ENCODE measurements at places on chromosomes 1 and 21.

DNA sequence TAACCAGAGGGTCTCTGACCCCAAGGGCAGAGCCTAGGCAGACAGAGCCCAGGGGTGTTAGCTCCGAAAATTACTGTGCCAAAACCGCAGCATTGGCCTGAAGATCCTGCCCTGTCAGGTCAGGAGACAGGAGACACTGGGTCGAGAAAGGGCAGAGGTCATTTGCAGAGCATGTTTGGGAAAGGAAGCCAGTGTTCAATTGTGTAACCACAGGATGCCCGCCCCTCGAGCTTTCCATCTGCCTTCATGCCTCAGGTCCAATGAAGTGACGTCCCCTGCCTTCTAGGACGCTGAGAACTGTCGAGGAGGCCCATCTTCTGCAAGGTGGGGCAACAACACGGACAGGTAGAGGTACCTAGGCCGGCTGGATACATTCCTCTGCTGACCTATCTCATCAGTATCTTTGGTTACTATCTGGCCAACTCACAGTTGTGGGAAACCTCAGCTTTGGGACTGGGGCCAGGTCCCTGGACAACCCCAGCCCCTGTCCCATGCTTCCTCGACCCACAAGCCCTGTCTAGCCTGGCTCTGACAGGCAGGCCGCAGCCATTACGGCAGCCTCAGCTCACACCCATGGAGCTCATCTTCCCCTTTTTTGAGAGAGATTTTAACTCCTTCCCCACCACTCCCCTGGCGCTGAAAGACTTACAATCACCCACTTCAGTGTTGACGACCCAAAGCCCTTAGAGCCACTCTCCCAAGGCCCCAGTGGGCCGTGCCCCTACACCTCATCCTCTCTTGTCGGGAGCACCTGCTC, 1.3 kb downstream of the ARL8A start:
- DNase-seq = no peak

GRCh38 chr1:165119086-165119485, 237.4 kb downstream of the LMX1A start:
- DNase-seq = no peak

- DNase-seq = no peak
These were observed 316.8 kb downstream of the NFIA start for GRCh38 chr1:61399199-61399598.

GRCh38 chr21:42227909-42228708, 9.2 kb downstream of the ABCG1 start:
- DNase-seq = peak; percentile 32

- no peak for DNase-seq
These were observed 425.7 kb downstream of the SIPA1L2 start for GRCh38 chr1:232204269-232204668.

GRCh38 chr1:182084487-182085316, 23.2 kb upstream of the ZNF648 start:
- no peak for DNase-seq

- peak; percentile 21 for DNase-seq
These were observed 31.0 kb downstream of the TNNT2 start for GRCh38 chr1:201346337-201346939.

GRCh38 chr1:236888126-236888525, 93.0 kb downstream of the MTR start:
- DNase-seq = no peak

GRCh38 chr1:37755290-37755689, 9.6 kb downstream of the EPHA10 start:
- no peak for DNase-seq

DNA sequence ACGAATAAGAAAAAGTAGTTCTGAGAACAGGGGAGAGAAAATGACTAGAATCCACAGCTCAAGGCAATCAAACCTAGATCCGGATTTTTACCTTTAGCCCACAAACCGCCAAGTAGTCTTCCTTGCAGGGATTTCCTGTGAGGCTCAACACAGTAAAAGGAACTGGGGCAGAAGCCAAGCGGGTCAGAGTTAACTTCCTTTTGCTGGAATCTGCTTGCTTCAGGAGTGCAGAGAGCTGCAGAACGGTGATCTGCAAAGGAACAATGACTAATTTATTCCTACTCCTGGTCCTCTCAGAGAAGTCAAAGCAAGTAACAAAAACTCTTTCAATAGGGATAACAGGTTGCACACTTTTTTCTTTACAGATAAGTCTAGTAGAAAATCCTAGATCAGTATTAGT, 53.4 kb downstream of the UBR4 start:
- no peak for DNase-seq

DNA sequence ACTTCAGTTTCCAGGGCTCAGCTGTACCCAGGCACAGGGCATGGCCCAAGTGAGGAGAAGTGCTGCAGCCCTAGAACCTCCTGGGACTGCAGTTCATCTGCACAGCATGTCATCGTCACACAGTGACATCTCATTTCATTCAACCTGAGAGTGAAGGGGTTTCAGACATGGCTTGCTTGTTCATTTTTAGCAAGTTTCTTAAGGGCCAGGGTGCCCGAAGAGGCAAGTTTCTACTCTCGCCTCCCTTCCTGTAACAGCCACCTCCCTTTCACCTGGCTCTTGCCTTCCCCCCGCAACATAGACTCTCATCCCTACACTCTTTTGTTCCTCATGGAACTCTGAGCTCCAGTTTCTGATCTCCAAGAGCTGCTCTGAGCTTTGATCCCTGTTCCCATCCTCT, 108.1 kb downstream of the C1orf21 start:
- no peak for DNase-seq

DNA sequence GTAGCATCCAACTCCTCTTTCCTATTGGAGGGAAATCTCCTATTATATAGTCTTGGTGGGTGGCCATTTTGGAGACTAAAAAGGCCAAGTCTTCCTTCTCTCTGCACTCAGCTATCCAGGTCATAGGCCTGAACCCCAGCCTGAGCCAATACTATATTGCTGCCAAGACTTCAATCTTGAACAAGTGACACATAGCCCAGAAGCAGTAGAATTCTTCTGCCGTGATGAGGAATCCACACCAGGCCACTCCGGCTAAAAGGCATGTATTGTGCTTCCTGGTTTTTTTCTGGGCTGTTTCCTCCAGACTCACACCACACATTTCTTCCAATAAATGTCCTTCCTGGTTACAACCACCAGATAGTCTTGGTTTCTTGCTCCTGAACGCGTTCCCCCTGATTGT, 43.0 kb downstream of the ATF3 start:
- DNase-seq = no peak

- DNase-seq = no peak
These were observed 22.2 kb upstream of the WNT4 start for GRCh38 chr1:22164841-22165808.

GRCh38 chr1:198669023-198669698, 30.3 kb downstream of the PTPRC start:
- peak; percentile 78 for DNase-seq

GRCh38 chr1:170660281-170660713, 3.6 kb upstream of the PRRX1 start:
- DNase-seq = no peak

DNA sequence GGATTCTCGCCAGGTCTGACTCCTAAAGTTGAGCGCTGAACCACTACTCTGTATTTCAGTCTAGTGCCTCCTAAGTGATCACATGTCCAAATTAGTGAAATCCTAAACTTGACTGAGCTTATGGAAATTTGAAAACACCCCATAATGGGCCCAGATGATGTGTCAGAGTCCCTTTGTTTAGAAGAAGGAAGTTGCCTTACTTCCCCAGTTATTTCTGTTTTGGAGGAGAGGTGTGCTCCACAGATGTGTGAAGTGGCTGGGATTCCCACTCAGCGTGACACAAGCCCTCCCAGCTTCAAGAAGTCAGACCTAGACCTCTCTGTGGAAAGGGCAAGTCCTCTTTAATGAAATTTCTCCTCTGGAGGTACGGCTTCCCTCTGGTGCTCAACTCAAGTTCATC, 188.8 kb downstream of the TTLL7 start:
- no peak for DNase-seq

- DNase-seq = no peak
These were observed 120.8 kb upstream of the DSCAM start for GRCh38 chr21:40967771-40968170.

DNA sequence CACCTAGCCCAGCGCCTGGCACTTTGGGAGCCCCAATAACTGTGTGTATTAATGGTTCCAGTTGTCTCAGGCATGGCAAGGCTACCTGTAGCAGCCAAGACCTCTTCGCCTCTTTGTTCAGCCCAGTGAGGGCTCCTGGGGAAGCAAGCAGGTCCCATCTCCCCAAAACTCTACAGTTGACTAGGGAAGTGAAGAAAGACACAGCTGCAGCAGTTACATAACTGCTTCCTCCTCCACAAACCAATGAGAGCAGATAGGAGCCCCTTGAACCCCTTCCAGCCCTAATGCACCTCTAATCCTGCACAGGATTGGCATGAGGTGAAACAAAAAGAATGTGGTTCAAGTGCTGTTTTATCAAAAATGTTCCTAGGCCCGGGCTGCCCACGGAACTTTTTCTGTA, 100.5 kb downstream of the SYF2 start:
- no peak for DNase-seq

DNA sequence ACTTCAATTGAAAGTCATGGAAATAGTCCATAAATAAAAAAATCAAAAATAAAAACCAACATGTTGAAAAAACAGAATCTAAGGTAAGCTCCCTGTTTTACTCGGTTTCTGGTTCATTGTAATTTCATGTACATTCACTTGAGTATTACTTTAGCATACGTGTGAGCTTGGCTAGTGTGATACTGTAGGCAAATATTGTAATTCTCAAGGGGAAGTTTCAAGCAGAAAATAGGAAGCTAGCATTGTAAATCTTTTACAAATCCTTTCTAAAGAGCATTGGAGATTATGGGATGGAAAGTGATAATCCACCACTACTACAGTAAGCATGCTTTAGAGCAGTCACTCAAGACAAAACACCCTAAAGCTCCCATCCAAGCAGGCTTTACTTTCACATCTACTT, 3.3 kb upstream of the LPAR3 start:
- DNase-seq = no peak

GRCh38 chr1:157849229-157849875, 7.7 kb upstream of the CD5L start:
- no peak for DNase-seq

DNA sequence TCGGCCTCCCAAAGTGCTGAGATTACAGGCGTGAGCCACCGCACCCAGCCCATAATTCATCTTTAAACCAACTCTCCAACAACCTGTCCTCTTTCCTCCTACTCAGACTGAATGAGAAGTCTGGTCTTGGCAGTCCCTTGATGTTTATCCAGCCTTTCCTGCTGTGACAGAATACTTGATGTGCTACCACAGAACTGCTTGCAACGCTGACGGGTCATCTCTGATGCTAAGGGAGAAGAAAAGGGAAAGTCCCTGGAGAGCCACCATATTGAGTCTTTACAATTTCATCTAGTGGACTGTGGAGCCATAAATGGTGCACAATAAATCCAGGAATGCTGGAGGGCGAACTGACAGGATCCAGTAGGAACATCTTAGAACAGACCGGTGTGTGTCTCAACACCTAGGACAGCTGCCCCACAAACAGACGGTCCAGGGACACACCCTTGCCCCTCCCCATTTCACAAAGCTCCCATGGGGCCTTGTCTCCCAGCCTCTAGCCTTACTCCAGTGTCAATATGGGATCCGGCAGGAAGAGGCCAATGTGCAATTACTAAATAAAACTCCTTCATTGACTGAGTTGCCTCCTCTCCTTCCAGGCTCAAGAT, 30.7 kb downstream of the JAK1 start:
- no peak for DNase-seq
